ENCODE measurements at places on chromosomes 12 and 14.
A peak's percentile ranks its signal among the peaks of the same experiment; 100 is the strongest.

DNA sequence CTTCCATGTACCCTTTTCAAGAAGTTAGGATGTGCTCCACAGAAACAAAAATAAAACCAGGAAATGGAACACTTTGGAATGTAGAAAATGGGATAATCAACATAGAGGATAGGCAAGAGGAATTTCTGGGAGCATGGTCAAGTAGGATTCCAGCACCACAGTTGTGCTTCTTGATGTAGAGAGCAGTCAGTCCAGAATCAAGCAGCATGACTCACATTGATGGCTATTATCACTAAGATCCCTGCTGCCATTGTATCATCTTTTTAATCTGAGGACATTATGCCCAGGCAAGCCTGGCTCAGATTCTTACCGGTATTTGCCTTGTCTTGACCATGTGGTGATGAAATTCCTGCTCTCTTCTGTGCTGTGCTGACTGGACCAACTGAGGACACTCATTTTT, 5.7 kb downstream of the ETFRF1 start:
- peak; percentile 34 for DNase-seq

- DNase-seq = no peak
Measured at GRCh38 chr12:48288387-48289268, 62.1 kb downstream of the ZNF641 start.

- no peak for DNase-seq
Measured at GRCh38 chr14:96088074-96088473, 48.9 kb downstream of the C14orf132 start.

DNA sequence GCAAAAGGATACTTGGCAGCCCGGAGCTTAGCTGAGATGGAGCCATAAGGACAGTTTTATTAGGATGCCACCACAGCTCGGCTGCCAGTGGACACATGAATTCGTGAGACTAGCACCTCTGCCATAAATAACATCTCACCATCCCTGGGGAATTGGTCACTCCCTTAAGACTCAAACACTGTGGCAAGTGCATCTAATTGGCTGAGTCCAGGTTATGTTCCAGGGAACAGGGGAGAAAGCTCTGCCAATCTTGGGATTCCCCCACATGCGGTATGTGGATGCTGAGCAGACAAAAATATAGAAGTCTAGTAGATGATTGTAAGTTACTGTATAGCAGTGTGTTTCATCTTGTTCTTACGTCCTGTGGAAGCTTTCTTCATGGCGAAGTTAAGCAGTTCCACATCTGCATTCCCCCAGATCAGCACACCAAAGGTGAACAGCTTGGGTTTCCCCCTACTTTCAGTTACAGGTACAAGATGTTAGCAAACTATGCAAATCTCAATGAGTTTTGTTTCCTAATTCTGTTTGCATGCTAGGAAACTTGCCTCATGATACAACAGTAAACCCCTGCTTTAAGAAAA, 131.1 kb downstream of the ETV6 start:
- DNase-seq = no peak

- peak; percentile 66 for DNase-seq
Measured at GRCh38 chr12:12171991-12172511, 94.8 kb downstream of the LRP6 start.

DNA sequence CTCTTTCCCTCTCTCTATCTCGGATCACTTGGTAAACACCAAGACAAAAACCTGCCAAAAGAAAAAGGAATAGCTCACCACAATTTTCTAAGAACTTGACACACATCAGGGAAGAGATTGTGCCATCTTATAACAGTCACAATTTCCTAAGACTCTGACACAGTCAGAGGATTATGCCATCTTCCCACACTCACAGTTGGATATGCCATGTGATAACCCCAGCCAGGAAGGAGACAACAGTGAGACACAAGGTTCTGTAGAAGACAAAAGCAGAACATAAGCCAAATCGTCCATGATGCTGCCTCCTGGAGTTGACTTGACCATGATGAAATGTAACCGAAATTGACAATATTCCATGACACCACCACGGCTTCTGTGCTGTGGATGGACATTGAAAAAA, 2.8 kb upstream of the CLEC9A start:
- DNase-seq = no peak

GRCh38 chr12:114679452-114679875, 4.5 kb downstream of the TBX3 start:
- peak; percentile 35 for DNase-seq

- DNase-seq = no peak
Measured at GRCh38 chr14:95162641-95163040, 5.3 kb upstream of the DICER1 start.

GRCh38 chr14:89365061-89365801, 51.8 kb downstream of the FOXN3 start:
- DNase-seq = peak; percentile 23

DNA sequence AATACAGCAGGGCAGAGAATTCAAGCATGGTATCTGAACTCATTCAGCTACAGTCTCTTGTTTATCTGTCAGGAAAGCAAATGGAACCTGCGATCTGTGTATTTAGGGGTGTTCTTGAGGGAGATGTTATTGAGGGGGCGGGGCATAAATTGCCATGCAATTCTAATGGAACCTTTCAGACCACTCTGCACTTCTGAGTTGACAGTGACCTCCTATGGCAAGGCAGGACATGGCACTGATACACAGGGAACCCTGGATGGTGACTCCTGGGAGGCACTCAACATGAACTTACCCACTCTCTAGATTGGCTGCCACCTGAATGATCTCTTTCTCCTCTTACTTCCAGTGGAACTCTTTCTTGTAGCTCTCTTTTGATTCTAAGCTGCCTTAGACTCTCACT, 787.3 kb downstream of the VRK1 start:
- DNase-seq = no peak

GRCh38 chr14:31897581-31898186, 179.4 kb upstream of the ARHGAP5 start:
- peak; percentile 22 for DNase-seq

DNA sequence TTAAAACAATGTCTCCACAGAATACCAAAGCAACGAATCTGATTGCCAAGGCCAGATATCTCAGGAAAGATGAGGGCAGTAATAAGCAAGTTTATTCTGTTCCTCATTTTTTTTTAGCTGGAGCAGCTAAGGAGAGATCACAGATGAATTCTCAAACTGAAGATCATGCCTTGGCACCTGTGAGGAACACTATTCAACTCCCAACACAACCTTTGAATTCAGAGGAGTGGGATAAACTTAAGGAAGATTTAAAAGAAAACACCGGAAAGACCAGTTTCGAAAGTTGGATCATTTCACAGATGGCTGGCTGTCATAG, 994 bp downstream of the PRORP start:
- no peak for DNase-seq

DNA sequence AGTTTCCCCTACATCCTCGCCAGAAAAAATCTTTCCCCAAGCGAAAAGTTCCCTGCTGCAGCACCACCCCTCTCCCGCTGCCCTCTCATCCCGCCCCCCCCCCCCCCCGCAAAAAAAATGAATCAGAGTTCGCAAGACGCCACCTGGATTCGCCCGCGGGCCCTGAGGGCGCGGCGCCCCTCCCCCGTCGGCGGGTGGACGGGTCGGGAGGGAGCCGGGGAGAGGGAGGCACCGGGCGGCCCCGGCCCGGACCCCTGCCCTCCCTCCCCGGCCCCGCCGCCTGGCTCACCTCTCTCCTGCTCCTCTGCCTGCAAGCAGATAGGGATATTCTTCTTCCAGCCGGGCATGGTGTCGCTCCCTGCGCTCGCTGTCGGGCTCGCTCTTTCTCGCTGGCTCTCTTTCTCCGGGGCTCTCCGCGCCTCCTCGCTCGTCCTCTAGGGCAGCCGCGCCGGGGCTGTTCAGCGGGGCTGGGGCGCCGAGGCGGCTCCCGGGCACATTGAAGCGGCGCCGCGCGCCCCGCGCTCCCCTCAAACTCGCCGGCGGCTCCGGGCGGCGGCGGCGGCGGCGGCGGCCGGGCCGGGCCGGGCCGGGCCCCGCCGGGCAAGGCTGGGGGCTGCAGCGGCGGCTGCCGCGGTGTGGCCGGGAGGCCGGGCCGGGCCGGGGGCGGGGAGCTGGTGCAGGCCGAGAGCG, 200.3 kb upstream of the CAND1 start:
- peak; percentile 33 for DNase-seq

- peak; percentile 50 for DNase-seq
Measured at GRCh38 chr12:47636908-47637780, 68.7 kb downstream of the RPAP3 start.

DNA sequence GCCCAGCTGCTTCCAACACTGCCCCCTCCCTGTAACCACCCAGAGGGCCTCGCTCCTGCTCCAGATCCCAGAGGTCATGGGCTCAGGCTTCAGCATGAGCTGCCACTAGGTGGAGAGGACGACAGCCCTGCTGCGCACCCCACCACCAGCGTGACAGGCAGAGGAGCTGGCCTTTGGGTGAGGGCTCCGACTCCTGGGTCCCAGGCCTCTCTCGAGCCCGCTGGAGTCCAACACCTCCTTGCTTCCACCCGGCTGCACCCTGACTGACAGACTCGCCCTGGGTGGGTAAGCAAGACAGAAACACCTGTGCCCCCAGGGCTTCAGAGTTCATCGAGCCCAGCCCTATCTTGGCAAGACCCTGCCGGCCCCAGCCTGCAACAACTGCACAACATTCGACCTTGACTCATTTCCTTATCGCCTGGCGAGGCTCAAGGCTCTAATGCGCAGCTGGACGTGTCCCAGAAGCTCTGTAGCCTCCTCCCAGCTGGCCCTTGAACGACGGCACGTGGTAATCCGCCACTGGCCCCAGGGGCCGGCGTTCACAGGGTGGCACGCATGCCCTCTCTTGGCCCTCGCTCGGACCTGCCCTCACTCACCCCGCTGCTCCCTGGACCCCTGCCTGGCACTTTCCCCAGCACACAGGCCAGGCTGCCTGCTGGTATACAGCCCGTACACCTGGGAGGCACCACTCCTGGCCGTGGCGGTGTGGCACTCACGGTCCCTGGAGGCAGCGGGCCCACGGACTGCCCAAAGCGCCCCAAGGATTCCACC, 28.0 kb downstream of the VPS37B start:
- no peak for DNase-seq

DNA sequence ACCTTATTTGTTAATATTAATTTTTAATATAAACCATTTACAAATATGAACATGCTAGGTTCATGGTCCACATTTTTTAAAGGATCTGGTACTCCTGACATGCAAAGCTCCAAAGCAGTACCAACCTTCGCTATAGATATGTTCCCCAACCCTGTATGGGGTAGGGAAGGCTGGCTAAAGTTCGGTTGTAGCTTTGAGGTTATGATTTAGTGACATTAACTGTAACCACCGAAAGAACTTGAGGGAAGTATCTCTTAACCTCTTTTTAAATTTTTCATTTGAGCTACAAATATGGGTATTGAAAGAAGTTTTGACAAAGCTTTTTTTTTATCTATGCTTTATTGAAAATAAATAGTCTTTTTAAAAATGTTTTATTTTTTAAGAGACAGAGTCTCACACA, 115.5 kb downstream of the DYRK2 start:
- DNase-seq = no peak

Data from cardiac fibroblast (primary cell).